ENCODE measurements at places on chromosomes 1 and 21.

DNA sequence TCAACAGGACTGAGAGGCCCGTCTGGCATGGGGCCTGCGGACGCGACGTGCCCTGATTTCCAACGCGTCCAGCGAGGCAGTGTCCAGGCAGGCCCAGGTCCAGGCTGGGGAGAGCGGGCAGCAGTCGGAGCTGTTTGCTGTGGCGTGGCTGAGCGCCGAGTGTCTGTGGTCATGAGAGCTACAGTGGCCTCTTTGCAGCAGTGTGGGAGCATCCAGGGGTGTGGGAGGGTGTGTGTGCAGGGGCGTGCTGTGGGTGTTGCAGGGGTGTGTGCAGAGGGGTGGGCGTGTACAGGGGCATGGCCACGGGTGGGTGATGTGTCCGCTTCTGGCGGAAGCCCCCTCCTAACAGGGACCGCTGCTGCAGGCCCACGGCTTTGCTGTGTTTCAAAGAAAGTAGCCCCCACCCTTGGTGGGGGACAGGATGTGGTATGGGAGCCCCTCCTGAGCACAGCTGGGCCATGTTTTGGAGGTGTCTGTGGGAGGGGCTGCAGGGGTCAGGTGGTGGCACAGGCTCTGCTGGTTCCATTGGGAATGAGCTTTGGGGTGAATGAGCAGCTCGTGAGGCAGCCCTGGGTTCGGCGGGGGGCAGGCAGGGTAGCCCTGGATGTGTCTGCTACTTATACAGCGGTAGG, 17.7 kb downstream of the PLCH2 start:
- DNase-seq: no peak

DNA sequence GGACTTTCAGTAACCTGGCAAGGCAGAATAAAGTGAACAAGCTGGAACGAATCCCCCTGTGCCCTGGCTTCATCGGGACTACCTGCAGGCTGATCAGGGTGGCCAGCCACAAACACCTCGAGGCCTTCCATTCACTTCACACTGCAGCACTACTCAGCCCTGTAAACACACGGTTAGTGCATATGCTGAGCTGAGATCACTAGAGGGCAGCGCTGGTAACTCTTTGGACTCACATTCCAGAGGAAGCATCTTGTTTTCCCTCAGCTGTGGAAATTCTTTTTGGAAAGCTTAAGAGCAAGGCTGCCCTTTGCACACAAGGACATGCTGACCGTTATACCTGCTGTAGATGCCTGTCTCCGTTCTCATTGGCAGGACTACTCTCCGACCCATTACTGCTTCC, 32.1 kb downstream of the PCSK9 start:
- peak; percentile 53 for DNase-seq

DNA sequence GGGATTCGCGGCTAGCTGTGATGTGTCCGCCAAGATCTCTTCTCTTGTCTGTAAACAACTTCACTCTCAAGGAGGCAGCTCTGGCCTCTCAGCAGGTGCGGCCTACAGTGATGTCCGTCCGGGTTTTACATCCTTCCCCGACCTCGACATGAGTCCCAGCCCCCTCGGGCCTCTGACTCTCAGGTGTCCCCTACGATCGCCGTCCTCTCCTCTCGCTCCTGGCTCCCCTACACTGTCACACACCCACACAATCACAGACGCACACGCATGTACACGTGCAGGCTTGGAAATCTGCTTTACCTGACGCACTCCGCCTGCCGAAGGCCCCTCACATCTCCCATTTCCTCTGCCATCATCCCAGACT, 797 bp upstream of the RSPH1 start:
- no peak for DNase-seq

DNA sequence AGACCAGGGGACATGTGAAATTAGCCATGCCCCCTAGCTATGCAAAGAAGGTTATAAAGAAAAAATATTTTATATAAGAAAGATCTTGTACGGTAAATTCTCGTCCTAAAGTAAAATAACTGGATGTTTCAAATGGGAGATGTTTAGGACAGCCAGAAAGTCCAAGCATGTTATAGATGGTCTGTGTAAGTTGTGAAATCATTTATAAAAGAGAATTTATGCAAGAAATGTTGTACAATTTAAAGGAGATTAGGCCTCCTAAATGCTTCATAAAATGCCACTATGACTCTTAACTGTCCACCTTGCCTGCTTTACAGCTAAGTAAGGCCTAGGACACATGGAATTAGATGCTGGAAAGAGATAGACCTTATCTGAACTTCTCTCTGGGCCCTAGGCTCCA, 118.1 kb upstream of the POGK start:
- DNase-seq: no peak

GRCh38 chr1:179012038-179012437, 13.7 kb upstream of the FAM20B start:
- DNase-seq: no peak

DNA sequence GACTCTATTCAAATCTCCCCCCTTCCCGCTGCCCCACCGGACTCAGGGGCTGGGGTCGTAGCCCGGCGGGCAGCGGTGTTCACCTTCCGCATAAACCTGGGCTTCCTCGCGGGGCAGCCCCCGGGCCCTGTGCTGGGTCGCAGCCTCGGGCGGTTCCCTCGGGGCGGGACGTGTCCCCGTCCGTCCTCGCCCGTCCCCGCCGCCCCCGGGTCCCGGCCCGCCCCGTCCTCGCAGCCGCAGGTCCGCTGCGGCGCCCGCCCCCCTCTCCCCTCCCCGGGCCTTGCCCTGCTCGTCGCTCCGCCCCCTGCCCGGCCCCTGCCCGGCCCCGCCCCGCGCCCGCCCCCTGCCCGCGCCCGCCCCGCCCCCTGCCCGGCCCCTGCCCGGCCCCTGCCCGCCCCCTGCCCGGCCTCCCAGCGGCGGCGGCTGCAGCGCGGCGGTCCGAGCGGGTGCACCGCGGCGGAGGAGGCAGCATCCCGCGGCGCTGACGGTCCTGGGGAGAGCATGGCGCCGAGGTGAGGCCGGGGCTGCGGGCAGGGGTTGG, at the start of gene COL18A1:
TSS of gene COL18A1 (plus strand) at position 436 of the 541 bp plus-strand sequence. CDS start at position 502, 66 bp downstream.
- peak; percentile 52 for DNase-seq

DNA sequence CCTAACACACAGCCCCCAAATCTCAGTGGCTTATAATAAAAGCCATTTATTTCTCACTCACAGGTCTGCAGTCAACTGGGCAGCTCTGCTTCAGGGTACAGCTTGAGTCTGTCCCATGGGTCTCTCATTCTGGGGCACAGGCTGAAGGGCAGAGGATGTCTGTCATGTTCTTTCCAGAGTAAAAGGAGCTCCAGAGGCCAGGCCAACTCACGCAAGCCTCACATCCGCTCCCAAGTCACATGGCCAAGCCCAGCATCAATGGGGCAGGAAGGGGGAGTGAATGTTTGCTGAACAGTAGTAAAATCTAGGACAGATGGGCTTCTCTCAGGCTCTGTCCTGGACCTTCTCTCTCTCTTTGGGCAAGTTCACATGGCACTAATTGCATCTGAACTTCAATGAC, 7.1 kb upstream of the SSBP3 start:
- DNase-seq: no peak

GRCh38 chr1:55337801-55338447, 122.8 kb upstream of the USP24 start:
- peak; percentile 30 for DNase-seq

GRCh38 chr1:160359559-160360226, 7.2 kb upstream of the NHLH1 start:
- no peak for DNase-seq

- DNase-seq: no peak
These were observed 40.7 kb upstream of the DHCR24 start for GRCh38 chr1:54927472-54928240.

GRCh38 chr21:21246007-21246406, 247.8 kb downstream of the NCAM2 start:
- no peak for DNase-seq

DNA sequence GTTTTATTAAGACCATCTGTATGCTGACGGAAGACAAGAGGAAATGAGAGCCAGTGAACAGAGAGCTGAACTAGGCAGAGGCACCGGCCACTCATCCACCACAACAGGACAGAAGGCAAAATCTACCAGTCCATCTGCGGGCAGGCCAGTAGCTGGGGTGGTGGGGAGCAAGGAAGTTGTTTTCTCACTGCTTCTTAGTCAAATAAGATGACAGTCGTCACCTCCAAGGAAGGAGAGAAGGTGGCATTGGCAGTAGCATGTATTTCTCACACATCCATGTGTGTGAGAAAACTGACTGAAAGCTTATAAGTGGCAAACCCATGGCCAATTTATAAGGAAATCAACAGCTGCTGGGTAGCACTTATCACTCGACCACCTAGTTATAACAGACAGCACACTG, 8.2 kb downstream of the TTC13 start:
- no peak for DNase-seq

GRCh38 chr1:32200226-32201010, at the start of gene CCDC28B:
Gene CCDC28B (plus strand): TSS chr1:32200595. CDS start chr1:32201936, 1,341 bp downstream.
- peak; percentile 56 for DNase-seq

- DNase-seq: peak; percentile 98
These were observed 17.8 kb upstream of the EPHA2 start for GRCh38 chr1:16173447-16174260.

DNA sequence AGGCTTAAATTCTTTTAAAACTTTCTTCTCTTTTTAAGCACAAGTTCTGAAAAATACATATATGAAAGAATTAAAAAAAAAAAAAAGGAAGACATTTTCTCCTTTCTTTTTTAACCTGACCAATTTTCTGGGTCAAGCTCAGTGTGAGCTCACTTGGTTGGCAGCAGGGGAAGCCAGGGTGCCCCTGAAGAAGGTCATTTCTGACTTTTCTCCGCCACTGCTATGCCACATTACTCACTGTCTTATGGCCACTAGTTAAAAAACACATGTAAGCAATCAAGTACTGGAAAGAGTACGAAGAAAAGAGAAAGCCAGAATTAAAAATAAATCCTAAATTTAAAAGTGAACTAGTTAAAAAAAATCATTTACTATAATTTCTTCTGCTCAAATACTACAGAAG, 275.0 kb downstream of the NEGR1 start:
- DNase-seq: no peak

DNA sequence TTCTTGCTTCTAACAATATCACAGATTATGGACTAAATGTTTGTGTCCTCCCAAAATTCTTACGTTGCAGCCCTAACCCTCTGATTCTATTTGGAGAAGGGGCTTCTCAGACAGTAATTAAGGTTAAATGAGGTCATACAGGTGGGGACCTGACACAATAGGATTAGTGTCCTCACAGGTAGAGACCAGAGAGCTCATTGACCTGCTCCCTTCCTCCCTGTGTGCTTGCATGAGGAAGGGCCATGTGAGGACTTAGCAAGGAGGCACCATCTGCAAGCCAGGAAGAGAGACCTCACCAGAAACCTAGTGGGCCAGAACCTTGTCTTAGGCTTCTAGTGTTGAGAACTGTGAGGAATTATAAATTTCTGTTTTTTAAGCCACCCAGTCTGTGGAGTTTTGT, 322.6 kb downstream of the SMYD3 start:
- no peak for DNase-seq

DNA sequence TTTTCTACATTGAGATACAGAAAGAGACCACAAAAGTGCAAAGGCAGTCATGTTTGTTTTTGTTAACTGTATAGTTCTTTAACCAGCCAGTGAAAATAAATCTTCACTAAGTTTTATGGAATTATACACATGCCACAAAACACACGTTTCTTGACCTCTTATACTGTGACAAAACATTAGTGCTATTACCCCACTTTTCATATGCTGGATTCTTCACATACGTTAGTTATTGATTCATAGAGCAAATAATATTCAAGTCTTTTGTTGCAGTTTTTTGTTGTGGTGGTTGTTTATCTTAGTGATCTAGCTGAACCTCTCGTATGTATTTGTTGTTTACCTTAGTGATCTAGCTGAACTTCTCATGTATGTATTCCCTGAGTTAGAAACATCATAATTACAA, 28.0 kb downstream of the LYPLAL1 start:
- no peak for DNase-seq

- no peak for DNase-seq
These were observed 93.3 kb upstream of the COG2 start for GRCh38 chr1:230548997-230549396.

DNA sequence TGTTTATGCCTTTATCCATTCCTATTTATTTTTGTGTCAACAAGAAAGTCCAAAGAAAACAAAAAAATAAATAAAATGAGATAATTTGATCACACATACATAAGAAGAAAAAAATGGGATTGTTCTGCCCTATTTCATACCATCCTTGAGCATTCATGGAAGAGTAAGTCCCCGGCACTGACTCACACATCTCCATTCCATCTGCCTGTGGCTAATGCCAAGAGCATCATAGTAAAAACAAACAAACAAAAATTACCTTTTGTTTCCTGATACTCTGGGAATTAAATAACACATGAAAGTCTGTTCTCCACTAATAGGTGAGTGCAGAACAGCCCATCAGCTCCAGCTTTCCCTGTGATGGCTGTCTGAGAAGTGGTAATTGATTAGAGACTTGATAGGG, 48.1 kb upstream of the BACE2 start:
- DNase-seq: no peak

- no peak for DNase-seq
These were observed 14.2 kb downstream of the KIAA2013 start for GRCh38 chr1:11912000-11912399.

- DNase-seq: no peak
These were observed 16.3 kb upstream of the COL6A1 start for GRCh38 chr21:45965084-45965809.

DNA sequence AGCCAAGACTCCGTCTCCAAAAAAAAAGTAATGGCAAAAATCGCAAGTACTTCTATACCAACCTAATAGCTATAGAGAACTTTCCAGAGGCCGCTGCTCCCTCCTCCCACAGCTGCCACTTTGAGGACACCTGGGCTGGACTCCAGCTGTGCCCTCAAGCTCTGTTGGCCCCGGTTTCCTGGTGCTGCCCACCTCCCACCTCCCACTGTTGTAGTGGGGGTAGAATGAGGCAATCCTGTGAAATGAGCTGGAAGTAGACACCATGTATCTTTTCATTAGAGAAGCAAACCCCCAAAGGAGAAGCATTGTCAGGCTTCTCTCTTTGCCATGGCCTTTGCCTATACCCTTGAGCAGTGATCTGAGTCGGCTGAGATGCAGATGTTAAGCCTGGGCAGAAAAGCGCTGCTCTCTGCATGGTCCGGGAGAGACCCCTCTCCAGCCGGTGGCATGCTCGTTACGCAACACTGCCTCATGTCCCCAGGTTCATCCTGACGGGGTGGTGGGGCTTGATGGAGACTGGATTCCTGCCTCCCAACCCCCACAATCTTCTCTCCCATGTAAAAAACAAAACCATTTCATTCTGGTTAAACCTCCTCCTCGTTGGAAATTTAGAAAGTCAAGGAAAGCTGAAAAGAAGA, 39.7 kb downstream of the SIM2 start:
- no peak for DNase-seq

- DNase-seq: peak; percentile 68
These were observed 730 bp downstream of the CDC42 start for GRCh38 chr1:22053017-22053860.

Data from SW480 (cell line).